Fibroblast of gingiva (primary cell): ENCODE measurements at places on chromosomes 5 and 9.

DNA sequence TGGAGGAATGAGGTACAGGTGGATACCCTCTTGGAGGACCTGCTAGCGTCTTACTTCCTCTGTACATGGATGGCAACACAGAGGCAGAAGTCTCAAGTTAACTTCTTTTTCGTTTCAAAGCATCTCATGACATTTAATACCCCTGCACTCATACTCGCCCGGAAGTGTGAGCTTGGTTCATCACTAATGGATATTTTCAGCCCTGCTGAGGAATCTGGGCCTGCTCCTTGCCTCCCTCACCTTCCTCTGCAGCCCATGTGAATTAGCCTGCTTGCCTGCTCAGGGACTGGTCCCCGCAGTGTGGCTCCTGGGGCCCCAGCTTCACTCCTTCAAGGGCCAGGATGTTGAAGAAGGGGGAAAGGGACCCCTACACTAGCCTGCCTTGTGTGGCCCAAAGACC, 34.1 kb downstream of the GADD45G start:
- DNase-seq: no peak

DNA sequence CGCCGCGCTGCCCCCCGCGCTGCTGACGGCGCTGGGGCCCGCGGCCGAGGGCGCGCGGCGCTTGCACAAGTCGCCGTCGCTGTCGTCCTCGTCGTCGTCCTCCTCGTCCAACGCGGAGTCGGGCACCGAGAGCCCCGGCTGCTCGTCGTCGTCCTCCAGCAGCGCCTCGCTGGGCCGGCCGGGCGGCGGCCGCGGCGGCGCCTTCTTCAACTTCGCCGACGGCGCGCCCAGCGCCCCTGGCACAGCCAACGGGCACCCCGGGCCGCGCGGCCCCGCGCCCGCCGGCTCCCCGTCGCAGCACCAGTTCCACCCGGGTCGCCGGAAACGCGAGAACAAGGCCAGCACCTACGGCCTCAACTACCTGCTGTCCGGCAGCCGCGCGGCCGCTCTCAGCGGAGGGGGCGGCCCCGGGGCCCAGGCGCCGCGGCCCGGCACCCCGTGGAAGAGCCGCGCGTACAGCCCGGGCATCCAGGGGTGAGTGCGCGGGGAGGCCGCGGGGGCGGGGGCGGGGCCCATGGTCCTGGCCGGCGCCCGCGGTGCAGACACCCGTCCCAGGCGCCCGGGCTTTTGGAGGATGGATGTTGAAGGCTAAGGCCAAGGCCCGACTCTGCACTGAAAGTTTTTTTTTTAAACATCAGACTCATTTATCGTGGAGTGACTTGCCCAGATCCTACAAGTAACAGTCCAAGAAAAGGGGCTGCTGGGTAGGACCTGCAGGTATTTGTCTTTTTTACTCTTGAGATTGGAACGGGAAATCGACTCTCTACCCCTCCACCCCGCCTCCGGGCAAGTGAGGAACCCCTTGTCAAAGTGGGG, 1.2 kb downstream of the TENT4A start:
- no peak for DNase-seq

DNA sequence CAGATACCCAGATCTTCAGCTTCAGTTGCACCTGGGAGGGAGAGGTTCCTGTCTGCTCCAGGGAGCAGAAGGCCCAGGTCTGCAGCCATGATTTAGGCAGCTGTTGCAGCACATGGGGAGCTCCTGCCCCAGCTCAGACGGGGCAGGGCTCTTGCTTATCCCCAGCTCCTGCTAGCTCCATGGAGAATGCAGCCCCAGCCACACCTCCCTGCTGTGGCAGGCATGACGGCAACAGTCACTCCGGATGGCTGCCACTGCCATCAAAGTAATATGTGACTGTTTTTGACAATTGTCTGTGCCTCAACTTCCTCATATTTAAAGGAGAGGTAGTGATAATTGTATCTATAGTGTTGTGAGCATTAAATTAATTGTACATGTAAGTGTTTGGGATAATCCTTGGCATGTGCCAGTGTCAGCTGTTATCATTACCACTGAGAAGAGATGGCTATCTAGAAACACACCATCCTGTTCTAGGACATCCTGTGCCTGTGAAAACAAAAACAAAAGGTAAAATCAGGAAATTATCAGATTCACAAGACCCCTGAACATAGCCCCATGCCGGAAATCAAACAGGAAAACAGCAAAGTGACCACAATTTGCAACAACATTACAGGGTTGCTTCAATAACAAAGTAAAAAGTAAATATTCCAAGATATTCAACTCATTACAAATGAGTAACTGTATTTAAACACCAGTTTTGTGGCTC, 1048.8 kb upstream of the ACO1 start:
- no peak for DNase-seq

- no peak for DNase-seq
Observed at GRCh38 chr5:2167671-2168070, 284.9 kb upstream of the IRX4 start.

- DNase-seq: no peak
Observed at GRCh38 chr5:141780240-141780951, 97.8 kb downstream of the PCDH1 start.

GRCh38 chr9:136978073-136978864, 965 bp downstream of the PTGDS start:
- DNase-seq: peak; percentile 59

GRCh38 chr9:28206280-28206679, 633.0 kb upstream of the C9orf72 start:
- DNase-seq: no peak

- DNase-seq: no peak
Observed at GRCh38 chr9:29740518-29740917, 2167.2 kb upstream of the C9orf72 start.

DNA sequence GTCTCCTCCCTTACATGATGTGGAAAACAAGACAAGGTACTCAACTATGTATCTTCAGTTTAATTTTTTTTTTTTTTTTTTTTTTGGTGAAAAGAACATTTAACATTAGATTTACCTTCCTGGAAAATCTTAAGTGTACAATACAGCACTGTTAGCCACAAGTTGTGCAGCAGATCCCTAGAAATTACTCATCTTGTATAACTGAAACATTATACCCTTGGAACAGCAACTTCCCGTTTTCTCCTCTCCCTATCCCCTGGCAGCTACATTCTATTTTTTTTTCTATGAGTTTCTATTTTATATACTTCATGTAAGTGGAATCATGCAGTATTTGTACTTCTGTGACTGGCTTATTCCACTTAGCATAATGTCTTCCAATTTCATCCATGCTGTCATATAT, 421.9 kb upstream of the FTMT start:
- DNase-seq: peak; percentile 12

DNA sequence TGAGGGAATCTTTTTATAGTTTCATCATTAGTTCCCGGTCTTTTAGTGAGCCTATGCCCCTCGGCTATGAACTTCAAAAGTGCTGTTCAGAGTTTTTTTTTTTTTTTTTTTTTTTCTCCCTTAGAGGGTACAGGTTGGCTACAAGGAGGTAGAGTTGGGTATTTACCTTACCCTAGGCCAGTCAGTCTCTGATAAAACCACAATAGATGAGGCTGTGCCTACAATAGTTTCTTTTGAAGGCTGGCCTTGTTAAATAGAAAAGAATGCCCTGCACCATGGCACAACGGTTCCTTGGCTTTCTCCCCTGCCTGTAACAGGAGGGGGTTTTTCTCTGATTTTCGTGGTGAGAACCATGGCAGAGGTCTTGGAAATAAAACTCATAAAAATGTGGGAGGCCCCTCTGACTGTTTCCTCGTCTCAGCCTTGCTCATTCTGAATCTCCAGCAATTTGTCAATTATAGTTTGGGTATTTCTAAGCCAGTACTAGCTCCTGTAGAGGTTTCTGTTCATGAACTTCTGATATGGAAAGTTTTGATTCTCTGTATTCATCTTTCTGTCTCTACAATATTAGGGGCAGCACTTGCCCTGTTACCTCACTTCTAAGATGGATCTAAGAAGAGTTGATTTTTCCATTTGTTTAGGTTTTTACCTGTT, 152.0 kb downstream of the MTRR start:
- DNase-seq: no peak

DNA sequence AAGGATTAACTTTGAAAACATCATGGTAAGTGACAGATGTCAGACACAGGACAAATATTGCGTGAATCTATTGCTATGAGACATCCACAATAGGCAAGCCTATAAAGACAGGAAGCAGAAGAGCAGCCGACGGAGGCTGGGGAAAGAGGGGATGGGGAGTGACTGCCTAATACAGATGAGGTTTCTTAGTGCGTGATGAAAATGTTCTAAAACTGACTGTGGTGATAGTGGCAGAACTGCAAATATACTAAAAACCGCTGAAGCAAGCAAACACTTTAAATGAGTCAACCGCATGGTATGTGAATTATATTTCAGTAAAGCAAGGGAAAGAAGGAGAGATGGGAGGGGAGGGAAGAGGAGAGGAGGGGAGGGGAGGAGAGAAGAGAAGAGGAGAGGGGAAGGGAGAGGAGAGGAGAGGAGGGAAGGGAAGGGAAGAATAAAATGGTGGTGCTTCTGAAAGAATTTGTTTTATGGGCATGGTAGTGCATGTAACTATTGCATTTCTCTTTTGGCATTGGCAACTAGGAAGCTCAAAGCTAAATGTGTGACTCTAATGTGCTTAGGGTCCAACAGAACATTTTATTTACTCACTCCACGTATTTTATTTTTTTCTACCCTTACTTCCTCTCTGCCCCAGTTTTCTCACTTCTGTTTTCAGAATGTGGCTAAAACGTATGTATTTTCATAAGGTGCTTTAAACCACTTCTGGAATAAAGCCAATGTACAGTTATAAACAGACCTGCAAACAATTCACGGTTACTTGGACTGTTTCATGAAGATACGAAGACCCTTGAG, 21.3 kb downstream of the AKNA start:
- DNase-seq: peak; percentile 89

DNA sequence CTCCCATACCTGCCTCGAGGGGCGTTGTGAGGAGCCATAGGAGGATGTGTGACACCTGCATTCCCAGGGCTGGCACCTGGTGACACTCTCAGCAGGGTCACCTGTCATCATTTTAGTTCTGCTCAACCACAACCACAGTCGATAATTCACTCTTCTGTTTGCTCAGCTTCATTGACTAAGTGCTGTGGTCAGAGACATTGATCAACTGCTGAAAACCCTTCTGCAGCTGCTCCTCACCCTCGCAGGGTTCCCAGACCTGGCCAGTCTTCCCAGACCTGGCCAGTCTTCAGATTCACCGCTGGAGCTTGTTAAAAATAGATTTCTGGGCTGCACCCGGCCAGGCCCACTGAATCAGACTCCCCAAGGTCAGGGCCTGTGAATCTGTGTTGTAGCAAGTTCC, 92.8 kb downstream of the MVB12B start:
- DNase-seq: no peak

DNA sequence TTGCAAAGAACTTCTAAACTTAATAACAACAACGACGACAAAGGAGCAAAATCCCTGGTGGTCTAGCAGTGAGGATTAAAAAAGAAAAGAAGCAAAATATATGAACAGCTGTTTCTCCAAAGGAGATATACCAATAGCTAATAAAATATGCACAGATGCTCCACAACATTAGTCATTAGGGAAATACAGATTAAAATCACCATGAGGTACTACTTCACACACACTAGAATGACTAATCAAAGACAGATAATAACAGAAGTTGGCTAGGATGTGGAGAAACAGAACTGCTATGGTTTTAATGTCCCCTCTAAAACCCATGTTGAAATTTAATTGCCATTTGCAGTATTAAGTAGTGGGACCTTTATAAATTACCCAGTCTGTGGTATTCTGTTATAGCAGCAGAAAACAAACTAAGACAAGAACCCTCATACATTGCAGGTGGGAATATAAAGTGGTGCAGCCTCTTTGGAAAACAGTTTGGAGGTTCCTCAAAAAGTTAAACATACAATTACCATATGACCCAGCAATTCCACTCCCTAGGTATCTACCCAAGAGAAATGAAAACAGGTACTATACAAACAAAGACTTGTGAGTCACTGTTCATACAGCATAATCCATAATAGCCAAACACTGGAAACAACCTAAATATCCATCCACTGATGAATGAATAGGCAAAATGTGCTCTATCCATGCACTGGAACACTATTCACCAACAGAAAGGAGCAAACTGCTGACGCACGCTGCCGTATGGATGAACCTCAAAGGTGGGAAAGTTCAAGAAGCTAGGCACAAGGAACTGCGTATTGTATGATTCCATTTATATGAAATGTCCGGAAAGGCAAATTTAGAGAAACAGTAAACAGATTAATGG, 11.4 kb upstream of the DUSP1 start:
- DNase-seq: no peak

- no peak for DNase-seq
Observed at GRCh38 chr9:124332361-124333202, 74.8 kb downstream of the NEK6 start.

GRCh38 chr9:94207781-94208180, 51.3 kb upstream of the ZNF169 start:
- no peak for DNase-seq

DNA sequence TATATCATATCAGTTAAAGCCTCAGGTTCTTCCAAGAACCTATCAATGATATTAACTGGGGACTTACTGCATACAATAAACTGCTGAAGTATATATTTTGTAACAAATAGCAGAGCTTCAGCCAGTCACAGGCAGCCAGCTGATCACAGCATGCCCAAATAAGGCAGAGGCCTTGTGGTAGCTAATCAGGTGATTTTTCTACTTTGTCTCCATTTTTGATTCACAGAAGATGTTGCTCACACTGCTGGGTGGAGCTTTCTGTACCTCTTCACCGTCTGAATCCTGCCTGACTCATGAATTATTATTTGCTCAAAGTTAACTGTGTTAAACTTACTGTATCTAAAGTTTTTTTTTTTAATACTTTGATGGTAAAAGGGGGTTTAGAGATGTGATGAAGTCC, 357.4 kb downstream of the PSAT1 start:
- DNase-seq: no peak

DNA sequence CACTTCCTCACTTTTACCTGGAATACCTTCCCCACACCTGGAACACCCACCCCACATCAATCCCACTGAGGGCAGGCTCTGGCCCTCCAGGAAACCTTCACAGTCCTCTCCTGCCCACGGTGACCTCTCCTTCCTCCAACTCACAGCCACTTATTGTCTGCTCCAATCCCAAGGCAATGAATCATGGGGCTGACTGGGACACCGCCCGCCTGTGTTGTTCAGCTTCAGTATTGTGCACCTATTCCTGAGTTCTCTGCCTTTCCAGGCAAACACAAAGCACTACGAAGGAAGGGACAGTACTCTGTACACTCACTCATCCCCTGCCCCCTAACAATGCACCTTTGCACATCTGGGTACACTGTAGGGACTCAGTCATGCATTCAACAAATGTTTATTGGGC, 7.3 kb downstream of the PCDH1 start:
- no peak for DNase-seq

GRCh38 chr5:95874246-95874645, 51.7 kb upstream of the GLRX start:
- no peak for DNase-seq

DNA sequence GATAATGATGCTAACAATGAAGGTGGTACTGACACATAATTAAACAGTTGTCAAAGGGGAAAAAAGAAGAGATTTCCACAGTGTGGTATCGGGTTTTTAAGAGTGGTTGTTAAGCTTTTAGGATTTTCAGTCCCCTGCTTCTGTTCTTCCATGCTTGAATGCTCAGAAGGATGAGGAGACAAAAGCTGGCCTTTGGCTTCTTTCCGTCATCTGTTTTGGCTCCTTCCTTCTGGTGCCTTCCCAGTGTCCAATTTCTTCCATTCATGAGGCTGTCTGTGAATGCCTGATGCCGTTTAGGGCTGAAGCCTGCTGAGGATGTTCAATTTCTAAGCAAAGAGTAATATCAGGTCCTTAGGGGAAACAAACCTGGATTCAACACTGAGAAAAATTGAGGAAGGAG, 179.6 kb upstream of the GLRA1 start:
- DNase-seq: no peak
